CD4-positive, alpha-beta T cell (primary cell): ENCODE measurements at places on chromosomes 13 and 19. TPM values are rescaled to one million over a fixed set of nuclear protein-coding genes. Genes with fewer than 3 reads are reported as not detected.

GRCh38 chr13:76711550-76712182, 174.5 kb downstream of the KCTD12 start:
- DNase-seq = no peak

DNA sequence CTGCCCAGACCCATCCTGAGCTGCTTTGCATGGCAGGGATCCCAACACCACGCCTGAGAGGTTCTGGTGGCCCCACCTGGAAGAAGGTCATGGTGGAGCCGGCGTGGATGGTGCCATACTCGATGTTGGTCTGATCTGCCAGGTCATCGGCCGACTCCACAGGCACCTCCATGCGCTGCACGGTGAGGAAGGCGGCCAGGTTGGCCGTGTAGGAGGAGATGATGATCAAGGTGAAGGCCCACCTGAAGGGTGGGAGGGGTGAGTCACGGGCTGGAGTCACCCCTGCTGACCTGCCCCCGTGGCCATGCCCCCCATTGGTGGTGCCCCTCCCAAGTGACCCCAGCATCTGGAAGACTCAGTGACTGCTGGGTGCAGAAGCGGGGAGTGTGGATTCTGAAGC, 12.5 kb upstream of the ATP1A3 start:
- DNase-seq = no peak

The LENG9 gene
- total RNA-seq = 2.9 TPM

GRCh38 chr19:18029617-18030338, 21.8 kb downstream of the ARRDC2 start:
- DNase-seq = no peak

DNA sequence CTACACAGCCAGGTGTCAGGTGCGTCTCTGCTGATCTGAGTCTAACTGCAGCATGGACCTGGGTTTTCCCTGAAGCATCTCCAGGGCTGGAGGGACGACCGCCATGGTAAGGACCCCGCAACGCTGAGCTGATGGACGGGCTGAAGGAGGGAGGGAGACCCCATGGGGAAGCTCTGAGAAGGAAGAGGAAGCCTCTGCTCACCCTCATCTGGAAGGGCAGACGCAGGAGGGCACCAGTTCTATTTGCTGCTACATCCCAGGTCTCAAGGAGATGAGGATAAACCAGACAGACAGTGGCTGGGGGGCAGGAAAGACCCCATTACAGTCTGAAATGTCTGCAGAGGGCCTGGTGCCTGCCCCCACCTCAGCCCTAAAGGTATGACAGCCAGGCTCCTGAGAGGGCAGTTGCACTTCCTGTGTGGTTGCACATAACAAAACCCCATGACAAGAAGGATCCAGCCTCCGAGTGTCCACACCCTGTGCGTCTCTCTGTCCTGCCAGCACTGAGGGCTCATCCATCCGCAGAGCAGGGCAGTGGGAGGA, at the start of gene LILRA2:
Gene LILRA2, plus strand, starts transcription at position 461 of the 543 bp plus-strand sequence. CDS start 89 bp downstream, outside the sequence.
- no peak for DNase-seq

- DNase-seq = no peak
Observed at GRCh38 chr19:50300051-50300450, 29.1 kb downstream of the KCNC3 start.

The ATP4A gene
- not detected for total RNA-seq

- DNase-seq = no peak
Observed at GRCh38 chr13:83085186-83085900, 796.9 kb downstream of the SLITRK1 start.

- DNase-seq = no peak
Observed at GRCh38 chr19:35352177-35352447, 4.4 kb downstream of the FFAR1 start.

The INSR gene
- total RNA-seq = 1.8 TPM

DNA sequence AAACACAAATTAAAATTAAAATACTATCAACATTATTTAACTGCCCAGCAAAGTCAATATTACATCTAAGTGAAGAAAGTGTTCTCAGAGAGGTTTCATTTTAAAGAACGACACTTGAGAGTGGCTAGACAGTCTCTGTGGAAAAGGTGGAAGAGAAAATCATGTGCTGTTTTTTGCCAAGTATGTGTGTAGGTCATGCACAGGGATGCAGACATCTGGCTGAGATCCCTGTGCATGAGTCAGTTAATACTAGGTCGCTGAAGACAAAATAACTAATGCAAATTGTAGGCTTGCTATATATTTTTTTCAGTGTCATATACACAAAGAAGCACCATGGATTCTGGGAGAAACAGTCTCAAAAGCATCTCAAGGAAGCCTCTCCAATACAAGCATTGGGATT, 44.3 kb upstream of the ENOX1 start:
- no peak for DNase-seq

- DNase-seq = no peak
Observed at GRCh38 chr19:40355975-40356680, 7.6 kb downstream of the PLD3 start.

DNA sequence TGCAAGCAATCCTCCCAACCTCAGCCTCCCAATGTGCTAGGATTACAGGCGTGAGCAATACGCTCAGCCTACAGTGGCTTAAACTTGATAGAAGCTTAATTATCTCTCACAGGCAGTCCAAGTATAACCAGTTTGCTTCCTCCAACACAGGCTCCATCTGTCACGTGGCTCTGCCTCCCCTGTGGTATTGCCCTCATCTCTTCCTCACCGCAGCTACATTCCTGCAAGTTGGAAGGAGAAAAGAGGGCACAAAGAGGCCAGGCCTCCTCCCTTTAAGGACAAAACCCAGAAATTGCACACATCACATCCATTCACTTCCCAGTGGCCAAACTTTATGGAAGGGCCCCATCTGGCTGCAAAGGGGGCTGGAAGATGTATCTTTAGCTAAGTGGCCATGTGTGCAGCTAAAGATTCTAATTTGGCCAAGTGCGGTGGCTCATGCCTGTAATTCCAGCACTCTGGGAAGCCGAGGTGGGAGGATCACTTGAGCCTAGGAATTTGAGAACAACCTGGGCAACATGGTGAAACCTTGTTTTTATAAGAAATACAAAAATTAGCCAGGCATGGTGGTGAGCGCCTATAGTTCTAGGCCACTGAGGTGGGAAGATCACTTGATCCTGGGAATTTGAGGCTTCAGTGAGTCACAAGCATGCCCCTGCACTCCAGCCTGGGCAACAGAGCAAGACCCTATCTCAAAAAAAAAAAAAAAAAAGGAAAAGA, 3.1 kb upstream of the SDHAF1 start:
- DNase-seq = no peak

- DNase-seq = no peak
Observed at GRCh38 chr13:45787346-45787745, 64.2 kb downstream of the SIAH3 start.

GRCh38 chr13:31052478-31052877, 109.2 kb downstream of the HSPH1 start:
- DNase-seq = no peak

GRCh38 chr13:76239031-76239680, 603.0 kb downstream of the LMO7 start:
- no peak for DNase-seq

- no peak for DNase-seq
Observed at GRCh38 chr19:6185093-6185834, 49.8 kb downstream of the ACSBG2 start.
